ENCODE measurements at places on chromosomes 2 and 18.

- DNase-seq = peak; percentile 18
Observed at GRCh38 chr2:8229546-8229986, 452.3 kb upstream of the ID2 start.

DNA sequence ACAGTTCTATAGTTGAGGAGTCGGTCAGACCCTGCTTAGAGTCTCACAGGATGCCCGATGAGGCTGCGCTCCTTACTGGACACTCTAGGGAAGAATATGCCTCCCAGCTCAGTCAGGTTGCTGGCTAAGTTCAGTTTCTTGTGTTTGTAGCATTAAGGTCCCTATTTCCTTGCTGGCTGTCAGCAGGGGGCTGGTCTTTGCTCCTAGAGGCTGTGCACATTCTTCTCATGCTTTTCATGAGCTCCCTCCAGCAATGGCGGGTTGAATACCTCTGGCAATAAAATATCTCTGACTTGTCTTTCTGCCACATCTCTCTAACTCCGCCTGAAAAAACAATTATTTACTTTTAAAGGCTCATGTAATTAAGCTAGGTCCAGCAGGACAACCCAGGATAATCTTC, 79.4 kb upstream of the DNAJC10 start:
- DNase-seq = no peak

- DNase-seq = no peak
Observed at GRCh38 chr2:239358062-239358754, 42.6 kb downstream of the HDAC4 start.

- no peak for DNase-seq
Observed at GRCh38 chr2:9791711-9792110, 51.6 kb upstream of the TAF1B start.

DNA sequence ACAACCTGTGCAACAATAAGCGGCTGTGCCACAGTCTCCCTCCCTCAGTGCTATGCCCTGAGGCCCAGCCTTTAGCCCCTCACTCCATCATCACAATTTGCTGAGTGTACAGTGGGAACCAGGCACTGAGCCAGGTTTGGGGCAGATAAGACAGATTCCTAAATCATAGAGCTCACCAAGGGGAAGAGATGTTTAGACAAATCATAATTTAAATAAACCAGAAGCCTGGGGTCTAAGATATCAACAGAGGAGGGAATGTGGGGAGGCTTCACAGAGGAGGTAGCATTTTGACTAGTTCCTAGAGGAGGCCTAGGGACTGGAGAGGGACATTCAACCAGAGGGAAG, 139.3 kb upstream of the EPAS1 start:
- no peak for DNase-seq

All from CD4-positive, alpha-beta T cell treated with Interleukin-1 beta for 1 hour (primary cell).